Amniotic stem cell (primary cell): ENCODE measurements at places on chromosomes 6 and 20.
A peak's percentile ranks its signal among the peaks of the same experiment; 100 is the strongest.

DNA sequence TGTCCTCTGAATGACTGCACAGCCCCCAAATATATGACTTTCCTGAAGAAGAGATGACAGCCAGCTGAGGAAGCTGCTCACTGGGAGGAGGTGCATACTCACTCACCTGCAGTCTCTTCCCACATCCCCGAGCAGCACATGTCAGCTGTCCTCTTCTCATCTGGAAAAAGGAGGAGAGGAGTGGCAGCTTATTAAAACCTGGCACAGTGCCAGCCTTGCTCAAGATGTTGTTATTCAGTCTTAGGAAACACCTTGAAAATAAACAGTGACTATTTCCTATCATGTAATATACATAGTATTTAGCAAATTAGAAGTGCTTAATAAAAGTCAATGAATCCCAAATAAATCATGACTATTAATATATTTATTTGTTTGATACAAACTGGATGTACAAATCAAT is 232.9 kb downstream of the EPM2A start:
- no peak for DNase-seq

GRCh38 chr20:58986968-58987517 is 6.0 kb downstream of the NELFCD start:
- no peak for DNase-seq

DNA sequence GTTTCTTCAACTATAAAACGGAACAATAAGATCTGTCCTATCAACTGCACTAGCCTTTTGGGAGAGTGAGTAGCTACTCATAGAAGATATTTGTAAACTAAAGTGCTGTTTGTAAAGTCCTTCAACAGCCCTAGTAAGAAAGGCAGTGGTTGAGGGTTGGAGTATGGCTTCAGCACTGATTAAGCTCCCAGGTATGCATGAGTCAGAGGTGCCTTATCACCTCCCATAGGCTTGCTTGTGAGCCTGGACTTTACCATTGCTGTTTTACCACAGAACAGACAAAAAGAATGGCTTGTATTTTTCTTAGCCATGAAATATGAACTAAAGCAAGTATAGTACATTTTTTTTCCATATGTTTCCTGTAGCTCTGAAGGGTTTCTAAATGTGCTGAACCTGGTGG is 44.1 kb downstream of the SAMD3 start:
- peak; percentile 65 for DNase-seq

DNA sequence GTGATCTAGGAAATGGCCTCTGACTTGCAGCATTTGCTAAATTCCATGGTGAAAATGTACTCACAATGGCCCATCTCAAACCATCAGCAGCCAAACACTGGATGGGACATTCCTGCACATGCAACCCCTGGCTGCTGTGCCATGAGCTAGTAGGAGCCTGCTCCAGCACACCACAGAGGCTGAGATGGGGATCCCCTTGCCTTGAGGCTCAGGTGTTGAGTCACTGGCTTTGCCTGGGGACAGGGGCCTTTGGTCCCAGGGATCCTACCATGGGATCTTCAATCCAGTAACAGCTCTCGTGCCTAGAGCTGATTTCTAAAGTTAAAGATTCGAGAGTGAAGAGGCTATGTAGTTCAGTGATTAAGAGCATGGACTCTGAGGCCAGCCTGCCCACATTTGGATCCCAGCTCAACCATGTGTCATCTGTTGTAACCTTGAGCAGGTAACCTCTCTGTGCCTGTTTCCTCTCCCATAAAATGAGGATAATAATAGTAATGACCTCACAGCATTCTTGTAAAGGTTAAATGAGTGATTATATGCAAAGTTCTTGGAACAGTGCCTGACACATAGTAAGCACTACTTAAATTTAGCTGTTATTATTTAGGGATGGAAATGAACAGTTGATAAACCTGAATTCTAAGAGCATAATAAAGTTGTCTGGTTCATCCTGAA is 16.4 kb downstream of the FOXQ1 start:
- no peak for DNase-seq

GRCh38 chr20:63477061-63477616 is 4.7 kb upstream of the KCNQ2 start:
- DNase-seq, result no peak

GRCh38 chr6:87929843-87930288 is 117.8 kb upstream of the SPACA1 start:
- DNase-seq, result peak; percentile 49

GRCh38 chr20:931401-931800 is 15.3 kb upstream of the ANGPT4 start:
- DNase-seq, result no peak

DNA sequence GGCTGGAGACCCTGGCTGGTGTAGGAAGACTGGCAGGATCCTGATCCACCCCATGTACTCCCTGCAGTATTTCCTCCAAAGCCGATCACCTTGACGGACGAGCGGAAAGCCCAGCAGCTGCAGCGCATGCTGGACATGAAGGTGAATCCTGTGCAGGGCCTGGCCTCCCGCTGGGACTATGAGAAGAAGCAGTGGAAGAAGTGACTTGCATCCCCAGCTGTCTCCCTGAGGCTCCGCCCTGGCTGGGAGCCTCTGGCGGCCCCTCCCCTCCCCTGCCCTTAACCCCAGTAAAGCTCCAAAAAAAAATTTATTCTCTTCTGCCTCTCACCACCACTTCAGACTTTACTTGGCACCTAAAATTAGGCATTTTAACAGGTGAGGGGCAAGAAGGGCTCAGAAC is 7.0 kb downstream of the COX4I2 start:
- no peak for DNase-seq

- peak; percentile 63 for DNase-seq
These were observed 26.2 kb upstream of the HDAC2 start for GRCh38 chr6:113997116-113997515.

DNA sequence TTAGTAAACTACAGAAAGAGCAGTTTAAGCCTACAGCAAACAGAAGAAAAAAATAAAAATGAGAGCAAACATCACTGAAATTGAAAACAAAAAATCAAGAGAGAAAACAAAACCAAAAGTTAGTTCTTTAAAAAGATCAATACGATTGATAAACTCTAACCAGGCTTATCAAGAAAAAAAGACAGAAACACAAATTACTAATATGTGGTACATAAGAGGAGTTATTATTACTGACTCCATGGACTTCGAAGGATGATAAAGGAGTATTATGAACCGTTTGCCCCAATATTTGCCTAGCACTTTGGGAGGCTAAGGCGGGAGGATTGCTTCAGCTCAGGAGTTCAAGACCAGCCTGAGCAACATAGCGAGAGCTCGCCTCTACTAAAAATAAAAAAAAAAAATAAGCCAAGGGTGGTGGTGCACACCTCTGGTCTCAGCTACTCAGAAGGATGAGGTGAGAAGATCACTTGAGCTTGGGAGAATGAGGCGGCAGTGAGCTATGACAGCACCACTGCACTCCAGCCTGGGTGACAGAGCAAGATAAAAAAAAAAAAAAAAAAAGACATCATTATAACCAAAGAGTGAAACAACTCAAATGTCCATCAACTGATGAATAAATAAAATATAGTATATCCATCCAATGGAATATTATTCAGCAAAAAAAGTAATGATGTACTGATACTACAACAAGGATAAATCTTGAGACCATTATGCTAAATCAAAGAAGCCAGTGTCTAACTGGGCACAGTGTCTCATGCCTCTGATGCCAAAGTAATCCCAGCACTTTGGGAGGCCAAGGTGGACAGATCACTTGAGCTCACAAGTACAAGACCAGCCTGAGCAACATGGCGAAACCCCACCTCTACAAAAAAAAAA is 12.9 kb downstream of the TRPC4AP start:
- no peak for DNase-seq
